ENCODE measurements at places on chromosomes 16 and 17.

GRCh38 chr17:2140683-2141082, 85.8 kb downstream of the HIC1 start:
- DNase-seq, result no peak

GRCh38 chr16:23061669-23062068, 87.6 kb downstream of the USP31 start:
- DNase-seq, result no peak

DNA sequence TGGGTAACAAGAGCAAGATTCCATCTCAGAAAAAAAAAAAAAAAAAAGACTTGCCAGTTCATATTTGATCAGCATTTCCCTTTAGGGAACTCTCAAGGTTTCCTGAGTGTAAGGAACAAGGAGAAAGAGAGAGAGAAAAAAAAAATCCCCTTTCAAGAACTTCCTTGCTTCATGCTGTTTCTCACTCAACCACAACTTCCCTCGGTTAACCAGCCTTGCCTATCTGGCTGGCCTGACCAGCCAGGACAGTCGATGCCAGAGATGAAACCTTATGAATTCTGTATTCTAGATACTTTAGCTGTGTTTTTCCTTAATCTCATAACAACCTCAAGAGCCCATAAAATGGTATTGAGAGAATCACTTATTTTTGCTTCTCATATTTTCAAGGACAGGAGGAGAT, 2.6 kb upstream of the N4BP1 start:
- no peak for DNase-seq

DNA sequence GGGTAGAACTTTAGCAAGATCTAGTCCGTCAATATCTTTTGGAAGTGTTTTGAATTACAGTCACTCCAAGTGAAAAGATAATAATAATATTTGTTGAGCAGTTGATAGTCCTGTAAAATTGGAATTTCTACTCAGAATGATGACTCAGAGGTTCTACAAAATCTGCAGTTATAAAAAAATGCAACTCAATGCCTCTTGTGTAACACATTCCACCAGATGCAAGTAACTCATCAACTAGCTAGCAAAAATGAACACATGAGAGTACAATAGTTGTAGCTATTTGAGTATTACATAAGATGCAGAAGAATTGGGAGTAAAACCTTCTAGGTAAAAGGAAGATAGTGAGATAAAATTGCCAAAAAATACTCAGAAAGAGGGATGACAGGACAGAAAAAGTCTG, 177.2 kb downstream of the CDH8 start:
- no peak for DNase-seq

GRCh38 chr16:15530085-15530484, 95.7 kb downstream of the BMERB1 start:
- no peak for DNase-seq

GRCh38 chr17:35557353-35557752, 3.3 kb downstream of the SLFN14 start:
- no peak for DNase-seq

DNA sequence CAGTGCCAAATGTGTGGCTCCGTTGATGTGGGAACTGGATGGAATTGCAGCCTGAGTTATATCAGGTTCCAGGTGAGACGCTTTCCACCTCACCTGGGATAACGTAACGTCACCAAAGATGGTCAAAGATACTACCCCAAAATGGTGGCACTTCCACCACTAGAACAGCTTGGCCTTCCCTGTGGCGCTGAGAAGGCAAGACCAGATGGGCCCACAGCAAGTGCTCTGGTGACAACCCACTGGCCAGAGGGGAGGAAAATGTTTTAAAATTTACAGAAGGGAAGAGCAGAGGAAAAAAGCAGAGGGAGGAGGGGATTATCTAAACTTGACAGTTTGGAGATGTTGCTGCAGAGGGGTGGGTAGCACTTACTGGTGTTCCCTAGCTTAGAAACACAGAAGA, 7.5 kb upstream of the ITGA2B start:
- no peak for DNase-seq

DNA sequence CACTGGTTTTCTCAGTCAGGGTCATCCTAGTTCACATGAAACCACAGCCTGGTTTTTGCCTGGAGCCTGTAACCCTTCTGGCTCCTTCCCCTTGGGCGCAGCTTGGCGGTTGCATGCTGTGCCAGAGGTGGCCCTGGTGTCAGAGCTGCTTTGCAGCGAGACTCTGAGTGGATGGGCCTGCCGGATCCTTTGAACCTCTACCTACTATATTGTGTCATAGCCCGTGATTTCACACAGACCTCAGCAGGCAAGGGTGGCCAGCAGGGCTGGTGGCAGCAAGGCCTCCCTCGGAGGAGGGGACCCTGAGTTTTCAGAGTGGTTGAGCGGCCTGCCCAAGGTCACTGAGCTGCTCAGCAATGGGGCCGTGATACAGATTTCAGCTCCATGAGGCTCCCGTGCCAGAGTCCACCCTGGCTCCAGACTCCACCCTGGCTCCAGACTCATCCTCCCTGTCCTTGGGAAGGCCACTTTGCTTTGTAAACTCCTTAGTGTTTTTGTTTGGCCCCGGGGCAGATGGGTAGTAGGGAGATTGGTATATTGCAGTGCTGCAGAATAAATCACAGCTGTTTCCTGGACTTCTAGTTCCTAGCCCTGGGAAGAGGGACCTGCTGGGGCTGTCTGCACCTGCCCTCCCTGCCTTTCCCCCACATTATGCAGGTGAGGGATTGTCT, 9.7 kb downstream of the MPRIP start:
- DNase-seq, result no peak

DNA sequence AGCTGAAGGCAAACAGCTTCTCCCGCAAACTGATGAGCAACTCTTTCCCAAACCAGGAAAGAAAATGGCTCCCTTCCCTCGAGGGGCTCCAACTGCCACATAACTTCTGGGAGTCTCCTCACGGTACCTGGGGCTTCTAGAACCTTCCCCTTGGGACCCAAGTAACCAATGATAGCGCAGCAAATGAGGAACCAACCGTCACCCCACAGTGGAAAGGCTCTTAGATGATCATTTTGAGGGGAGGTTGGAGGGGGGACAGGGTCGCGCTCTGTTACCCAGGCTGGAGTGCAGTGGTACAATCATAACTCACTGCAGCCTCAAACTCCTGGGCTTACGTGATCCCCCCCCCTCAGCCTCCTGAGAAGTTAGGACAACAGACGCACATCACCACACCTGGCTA, at the start of gene DNAH17:
TSS of gene DNAH17 (minus strand) at position 101 of the 400 bp plus-strand sequence. CDS start 2,339 bp downstream, outside the sequence.
- no peak for DNase-seq

DNA sequence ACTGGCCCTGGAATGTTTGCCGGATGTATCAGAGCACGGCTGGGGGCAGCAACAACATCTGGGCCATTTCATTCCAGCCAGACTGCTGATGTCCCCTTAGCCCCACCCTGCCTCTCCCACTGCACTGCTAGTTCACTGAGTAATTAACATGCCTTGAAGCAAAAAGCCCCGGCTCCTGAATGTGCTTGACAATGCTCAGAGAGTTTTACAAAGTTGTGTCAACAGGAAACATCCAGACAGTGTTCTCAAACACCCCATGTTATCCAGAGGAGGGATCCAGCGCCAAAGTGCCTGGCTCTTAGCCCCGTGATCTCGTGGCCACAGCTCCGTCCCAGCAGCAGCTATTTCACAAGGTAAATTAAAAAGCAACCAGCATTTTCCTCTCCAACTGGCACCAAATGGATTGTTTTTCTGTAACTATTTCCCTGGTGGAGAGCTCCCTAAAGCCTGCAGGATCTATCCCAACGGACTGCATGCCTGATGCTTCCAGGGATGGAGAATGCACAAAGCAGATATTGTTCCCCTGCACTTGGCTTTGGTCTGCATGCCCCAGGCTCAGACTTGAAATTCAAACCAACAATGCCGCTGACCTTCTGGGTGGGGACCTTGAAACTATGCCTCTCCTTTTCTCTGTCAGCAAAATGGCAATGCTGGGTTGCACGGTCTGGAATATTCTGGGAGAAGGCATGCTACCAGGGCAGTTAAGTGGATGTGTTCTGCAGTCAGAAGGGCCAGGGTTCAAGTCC, 115.6 kb upstream of the CDH5 start:
- DNase-seq, result no peak

GRCh38 chr17:50426814-50427787, 1.1 kb downstream of the ACSF2 start:
- no peak for DNase-seq

DNA sequence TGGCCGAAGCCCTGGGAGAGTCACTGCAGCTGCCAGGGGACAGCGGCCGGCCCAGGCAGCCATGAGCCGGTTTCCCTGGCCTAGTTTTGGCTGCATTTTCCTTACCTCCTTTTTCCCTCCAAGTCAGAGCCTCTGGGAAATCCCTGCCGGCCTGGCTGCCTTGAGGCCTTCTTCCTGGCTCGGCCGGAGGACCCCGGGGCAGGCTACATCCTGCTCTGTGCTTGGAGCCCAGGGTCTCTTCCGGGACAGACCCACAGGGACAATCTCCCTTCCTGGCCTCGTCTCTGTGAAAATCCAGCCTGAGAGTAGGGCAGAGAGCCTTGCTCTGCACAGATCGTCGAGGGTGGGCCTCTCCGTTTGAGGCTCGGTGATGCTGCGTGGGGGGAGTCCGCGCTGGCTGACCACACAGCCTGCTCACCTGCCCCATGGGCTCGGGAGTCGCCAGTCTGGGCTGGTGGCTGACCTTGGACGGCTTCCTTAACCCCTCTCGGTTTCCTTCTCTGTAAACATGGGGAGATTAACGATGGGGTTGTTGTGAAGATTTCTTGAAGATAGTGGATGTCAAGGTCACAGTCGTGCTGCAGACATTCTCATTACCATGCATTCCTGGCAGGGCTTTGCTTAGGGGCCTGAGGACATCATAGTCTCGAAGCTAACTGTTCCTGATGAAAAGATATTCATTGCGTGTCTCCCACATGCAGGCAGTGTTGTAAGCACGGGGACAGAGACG, 34.8 kb upstream of the CIBAR2 start:
- DNase-seq, result no peak

GRCh38 chr16:380762-381011, 1.1 kb downstream of the PGAP6 start:
- no peak for DNase-seq

All from T follicular helper cell (primary cell).